ENCODE measurements at places on chromosomes 2 and 18.

- no peak for DNase-seq
Measured at GRCh38 chr2:17302281-17302680, 216.0 kb downstream of the RAD51AP2 start.

GRCh38 chr2:8252997-8253694 is 428.7 kb upstream of the ID2 start:
- no peak for DNase-seq

DNA sequence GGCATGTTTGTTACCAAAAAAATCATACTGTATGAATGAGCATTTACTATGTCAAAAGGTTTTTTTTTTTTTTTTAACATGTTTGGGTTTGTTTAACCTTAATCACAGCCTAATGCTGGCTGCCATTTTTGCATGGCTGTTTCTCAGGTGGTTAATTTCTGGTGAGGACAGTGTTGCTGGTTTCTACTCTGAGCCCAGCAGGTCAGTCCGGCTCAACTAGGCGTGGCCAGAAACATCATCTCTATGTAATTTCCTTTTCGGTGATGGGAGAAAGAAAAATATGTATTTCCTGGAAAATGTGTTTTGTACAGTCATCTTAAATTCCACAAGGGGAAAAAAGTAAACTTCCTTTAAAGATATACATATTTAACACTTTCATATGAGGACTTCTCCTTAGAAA is 24.9 kb upstream of the BZW1 start:
- no peak for DNase-seq

DNA sequence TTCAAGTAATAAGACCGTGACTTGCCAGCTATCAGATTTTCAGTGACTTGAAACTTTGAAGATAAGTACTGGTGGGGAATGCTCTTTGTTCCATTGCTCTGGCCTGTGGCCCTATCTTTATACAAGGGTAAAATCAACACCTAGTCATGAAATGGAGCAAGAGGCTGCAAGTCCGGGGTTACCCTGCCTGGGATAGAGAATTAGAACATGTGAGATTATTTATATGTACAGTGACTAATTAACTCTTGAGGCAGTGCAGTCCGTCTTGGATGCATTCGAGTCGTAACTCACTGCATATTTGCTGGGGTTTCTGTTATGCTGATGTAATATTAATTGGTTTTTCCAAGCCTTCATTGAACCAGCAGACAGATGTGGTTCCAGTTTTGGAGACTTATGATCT is 105.8 kb upstream of the LYPD6 start:
- DNase-seq = no peak

- DNase-seq = no peak
Measured at GRCh38 chr2:13745330-13745729, 887.2 kb upstream of the LRATD1 start.

GRCh38 chr2:133405252-133405651 is 163.0 kb downstream of the NCKAP5 start:
- no peak for DNase-seq

GRCh38 chr2:112137516-112138158 is 548 bp upstream of the FBLN7 start:
- no peak for DNase-seq

GRCh38 chr2:44533508-44533907 is 171.8 kb downstream of the CAMKMT start:
- no peak for DNase-seq

DNA sequence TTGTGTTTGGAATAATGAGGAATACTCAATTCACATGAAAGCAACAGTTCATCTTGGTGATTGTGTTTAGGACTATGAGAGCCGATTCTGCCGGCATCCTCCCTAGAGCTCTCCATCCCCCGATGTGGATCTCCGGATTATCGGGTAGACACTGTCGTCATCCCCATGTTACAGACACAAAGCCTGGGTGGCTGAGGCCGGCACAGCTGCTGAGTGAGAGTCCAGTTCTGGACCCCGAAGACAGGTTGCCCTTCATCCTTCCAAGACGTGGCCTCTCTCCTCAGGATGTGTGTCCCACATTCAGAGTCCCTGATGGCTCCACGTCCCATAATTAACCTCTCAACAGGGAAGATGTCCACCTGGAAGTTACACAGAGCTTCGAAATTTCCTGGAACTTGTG is 129.3 kb downstream of the HDAC4 start:
- no peak for DNase-seq

DNA sequence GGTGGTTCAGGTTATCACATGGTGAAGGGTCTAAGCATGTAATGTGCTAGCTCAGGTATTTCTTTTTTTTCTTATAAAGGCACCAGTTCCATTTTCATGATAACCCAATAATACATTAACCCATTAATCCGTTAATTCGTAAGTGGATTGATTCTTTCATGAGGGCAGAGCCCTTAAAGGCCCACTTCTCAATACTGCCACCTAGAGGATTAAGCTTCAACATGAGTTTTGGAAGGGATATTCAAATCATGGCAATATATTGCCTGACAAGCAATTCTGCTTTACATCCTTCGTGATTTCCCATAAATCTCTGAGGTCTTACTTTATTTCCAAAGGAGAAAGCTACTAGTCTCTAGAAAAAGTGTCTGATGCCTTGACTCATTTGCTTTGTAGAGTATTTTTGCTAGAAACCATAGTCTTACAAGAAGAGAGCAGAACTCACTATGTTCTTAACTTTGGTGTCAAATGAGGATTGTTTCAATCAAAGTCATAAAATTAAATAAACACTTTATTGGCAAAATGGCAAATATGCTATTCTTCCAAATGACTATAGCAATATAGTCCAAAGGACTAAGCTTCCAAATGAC is 271.3 kb downstream of the KCNS3 start:
- DNase-seq = no peak

DNA sequence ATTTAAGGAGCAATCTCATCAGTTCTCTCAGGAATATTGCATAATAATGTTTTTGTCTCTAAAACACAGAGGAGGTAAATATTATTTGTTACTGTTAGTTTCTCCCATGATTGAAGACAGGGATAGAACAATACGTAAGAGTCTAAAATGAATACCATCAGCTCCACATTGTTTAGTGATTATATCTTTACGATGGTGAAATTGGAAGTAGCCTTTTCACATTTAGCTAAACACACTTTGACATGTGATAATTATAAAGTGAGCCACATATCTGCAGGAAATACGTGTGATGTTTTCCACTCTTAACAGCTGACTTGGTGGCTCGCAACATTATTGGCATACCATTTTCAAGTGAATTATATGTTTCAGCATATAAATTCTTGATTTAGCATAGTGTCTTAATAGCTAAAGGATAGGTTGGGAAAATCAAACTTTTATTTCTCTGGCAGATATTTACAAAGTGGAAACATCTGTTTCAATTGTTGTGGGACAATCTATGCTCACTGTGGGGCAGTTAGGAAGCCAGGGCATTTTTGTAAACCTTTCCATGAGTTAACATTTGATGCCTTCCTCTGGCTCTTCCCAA is 208.1 kb upstream of the RASGRP3 start:
- no peak for DNase-seq

- no peak for DNase-seq
Measured at GRCh38 chr18:23539296-23539695, 36.0 kb downstream of the RMC1 start.

DNA sequence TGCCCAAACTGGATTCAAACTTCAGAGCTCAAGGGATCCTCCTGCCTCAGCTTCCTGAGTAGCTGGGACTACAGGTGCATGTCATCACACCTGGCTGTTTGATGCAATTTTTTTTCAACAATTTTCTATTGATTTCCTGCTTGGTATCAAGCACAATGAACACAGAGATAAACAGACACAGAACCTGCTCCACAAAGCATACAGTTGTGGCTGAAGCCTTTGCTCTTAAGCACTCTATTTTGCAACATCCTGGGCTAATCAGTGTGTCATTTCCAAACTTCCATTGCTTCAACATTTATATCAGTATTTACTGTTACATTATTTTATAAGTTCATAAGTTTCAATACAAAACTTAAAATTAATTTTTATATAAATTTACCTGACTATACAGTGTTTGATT is 79.4 kb downstream of the NEB start:
- DNase-seq = no peak

GRCh38 chr18:49241852-49242251 is 218.6 kb downstream of the DYM start:
- no peak for DNase-seq

- DNase-seq = no peak
Measured at GRCh38 chr2:33014268-33014667, 67.5 kb downstream of the LTBP1 start.

DNA sequence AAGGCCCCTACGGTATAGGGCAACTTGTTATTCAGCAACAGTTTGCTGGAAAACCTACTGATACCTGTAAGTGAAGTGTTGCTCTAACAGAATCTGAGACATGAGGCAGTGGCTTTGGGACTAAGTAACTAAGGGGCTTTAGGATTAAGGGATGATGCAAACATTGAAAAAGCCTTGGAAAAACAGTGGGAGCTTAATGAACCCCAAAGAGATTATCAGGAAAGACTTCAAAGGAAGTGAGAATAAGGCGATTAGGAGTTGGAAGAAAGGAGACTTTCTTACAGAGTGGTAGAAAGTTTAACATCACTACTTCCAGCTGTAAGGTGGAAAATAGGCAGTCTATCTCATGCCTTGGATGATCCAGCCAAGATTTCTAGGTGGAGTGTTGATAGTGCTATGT is 158.2 kb upstream of the TRIB2 start:
- DNase-seq = no peak

- peak; percentile 42 for DNase-seq
Measured at GRCh38 chr2:191218292-191218898, 26.8 kb upstream of the MYO1B start.

GRCh38 chr2:134954065-134954464 is 35.4 kb downstream of the CCNT2 start:
- no peak for DNase-seq

- DNase-seq = peak; percentile 60
Measured at GRCh38 chr2:64228126-64228678, 84.0 kb upstream of the PELI1 start.

DNA sequence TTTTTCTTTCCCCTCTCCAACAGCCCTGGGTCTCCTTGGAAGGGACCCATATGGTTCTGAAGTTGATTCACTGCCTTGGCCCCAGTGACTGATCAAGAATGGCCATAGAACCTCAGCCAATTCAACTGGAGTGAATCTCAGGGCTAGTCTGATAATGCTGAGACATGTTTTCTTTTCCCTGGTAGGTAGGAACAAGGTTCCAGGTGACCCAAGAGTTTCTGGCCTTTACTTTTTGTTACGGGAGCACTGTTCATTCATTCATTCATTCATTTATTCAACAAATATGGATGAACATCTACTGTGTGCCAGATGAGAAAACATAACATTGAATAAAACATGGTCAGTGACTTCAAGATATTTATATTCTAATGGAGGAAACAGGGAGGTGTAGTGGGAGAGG is 3.1 kb upstream of the ZCCHC2 start:
- no peak for DNase-seq

- DNase-seq = no peak
Measured at GRCh38 chr2:195696012-195696411, 39.0 kb downstream of the SLC39A10 start.

DNA sequence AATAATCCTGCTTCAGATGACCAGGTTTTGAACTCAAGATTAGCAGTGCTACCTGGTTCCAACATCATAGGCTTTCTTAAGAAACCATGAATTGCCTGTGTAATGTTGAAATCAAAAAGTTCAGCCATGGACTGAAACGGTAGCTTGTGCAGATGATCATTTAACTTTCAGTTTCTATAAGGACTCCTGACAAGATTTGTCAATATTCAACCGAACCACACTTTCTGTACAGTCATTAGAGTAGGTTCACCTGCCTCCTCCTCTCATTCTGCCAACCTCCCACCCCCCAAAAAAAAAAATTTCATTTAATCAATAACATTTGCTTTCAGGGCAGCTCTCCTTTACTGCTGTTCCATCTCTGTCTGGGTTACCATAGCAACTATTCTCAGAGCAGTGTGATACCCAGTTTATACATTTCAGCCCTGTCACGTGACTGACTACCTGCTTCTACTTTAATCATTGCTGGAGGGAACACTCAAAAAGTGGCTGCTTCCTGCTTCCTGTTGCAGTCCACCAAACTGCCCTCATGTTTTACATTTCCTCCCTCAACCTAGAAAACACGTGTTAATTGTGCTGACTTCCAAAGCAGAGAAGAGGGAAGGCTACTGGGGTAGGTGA is 275.5 kb downstream of the SS18 start:
- DNase-seq = no peak

GRCh38 chr2:71605781-71606241 is 152.4 kb downstream of the DYSF start:
- DNase-seq = no peak

DNA sequence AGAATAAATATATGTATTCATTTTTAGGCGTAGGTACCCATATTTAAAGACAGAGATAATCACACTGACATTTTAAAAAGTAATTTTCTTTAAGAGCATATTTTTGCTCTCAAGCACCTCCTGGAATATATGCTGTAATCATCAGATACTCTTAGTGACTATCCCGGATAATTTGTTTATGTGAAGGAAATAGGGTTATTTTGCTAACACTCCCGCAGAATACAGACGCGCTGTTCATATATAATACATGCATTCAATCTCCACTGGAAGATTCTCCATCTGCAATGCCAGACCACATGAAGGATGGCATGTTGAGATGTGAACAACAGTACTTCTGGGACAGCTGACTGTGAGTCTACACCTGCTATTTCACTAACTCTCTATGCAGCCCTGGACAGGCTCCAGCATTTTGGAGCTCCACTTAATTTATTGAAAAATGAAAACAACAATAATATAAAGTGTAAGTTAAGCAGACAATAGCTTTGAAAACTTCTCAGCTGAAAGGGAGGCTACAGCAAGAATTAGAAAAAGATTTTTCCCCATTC is 430.6 kb downstream of the TMX3 start:
- DNase-seq = no peak

- no peak for DNase-seq
Measured at GRCh38 chr2:120103723-120104467, 91.0 kb downstream of the EPB41L5 start.

- DNase-seq = no peak
Measured at GRCh38 chr2:113113807-113114206, 13.6 kb upstream of the IL1RN start.

GRCh38 chr2:48856657-48857056 is 101.1 kb upstream of the LHCGR start:
- DNase-seq = no peak

GRCh38 chr2:207121784-207122183 is 44.0 kb downstream of the KLF7 start:
- DNase-seq = no peak

GRCh38 chr2:231413921-231414476 is 18.5 kb downstream of the B3GNT7 start:
- no peak for DNase-seq

DNA sequence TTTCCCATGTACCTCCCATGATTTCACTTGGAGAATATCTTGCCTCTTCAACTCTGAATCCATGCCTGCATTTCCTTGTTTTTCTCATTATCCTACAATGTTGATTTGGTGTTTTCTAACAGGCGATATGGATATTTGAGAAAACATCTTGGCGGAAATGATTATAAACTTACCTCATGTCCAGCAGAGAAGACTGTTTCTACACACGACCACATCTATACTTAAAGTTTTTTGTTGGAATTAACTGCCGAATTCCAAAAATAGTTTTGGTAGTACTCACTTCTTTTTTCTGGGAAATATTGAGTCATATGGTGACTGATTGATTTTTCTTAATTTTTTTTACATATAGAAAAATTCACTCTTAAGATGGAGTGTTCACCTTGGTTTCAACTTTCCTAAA is 41.4 kb upstream of the TMEFF2 start:
- DNase-seq = no peak

Measured in stimulated activated CD4-positive, alpha-beta T cell treated with anti-CD3 and anti-CD28 coated beads, Interleukin-2, amount 100 ng/mL, for 48 hours (primary cell).